ENCODE measurements at places on chromosomes 5 and 9. TPM values are rescaled to one million over a fixed set of nuclear protein-coding genes. Genes with fewer than 3 reads are reported as not detected.

- no peak for DNase-seq
These were observed 75.7 kb downstream of the WNK2 start for GRCh38 chr9:93259490-93260262.

DNA sequence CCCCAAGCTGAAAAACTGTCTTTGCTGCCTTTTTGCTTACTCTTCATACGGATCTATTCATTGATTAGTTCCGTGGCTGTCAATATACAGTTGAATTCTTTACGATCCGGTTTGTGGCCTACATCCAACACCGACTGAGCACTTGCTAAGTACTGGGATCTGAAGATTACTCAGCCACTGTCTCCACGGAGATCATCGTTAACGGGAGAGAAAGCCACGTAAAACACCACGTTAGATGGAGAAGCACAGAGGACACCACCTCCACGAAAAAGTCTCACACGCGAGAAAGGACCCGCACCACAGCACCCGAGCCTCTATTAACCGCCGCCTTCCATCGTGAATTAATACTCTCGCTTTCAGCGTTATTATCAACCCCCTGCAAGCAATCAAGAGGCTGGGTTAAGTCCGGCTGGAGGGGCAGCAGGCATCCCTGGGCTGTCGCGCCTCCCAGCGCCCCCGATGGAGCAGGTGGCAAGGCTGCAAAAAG, 650 bp downstream of the ELP1 start:
- no peak for DNase-seq

DNA sequence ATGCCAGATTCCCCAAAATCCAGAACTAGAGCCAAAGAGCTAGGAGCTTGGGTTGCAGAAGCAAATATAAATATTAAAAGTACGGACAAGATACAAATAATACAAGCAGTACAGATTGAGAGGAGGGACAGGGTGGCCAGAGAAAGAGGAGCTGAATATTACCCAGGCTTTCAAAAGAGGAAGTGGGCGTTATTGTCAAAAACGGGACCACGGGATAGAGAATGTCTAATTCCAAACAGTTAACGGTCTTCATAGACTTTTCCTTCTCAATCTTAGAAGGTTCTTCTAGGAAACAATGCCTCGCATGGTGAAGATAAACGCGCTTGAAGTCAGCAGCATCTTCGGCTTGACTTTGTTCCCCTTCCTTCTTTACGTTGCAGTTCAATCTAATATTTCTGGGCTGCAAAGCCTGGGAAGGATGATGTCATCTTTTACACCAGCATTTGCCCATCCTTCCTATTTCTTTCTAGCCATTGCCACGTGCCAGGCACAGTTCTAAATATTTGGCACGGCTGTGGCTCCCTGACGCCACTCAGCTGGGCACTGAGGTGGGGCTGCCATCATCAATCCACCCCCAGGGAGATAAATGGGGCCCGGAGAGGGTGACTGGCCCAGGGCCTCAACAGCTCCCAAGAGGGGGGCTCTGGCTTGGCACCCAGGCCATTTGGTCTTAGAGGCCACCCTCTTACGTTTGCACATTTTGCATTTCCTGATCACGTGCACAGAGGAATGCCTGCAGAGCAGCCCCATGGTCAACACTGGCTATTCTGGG, 16.3 kb upstream of the OLFM1 start:
- DNase-seq = no peak

- no peak for DNase-seq
These were observed 333.6 kb upstream of the MEF2C start for GRCh38 chr5:89216606-89217005.

GRCh38 chr5:53473633-53474032, 6.8 kb upstream of the FST start:
- DNase-seq = no peak

DNA sequence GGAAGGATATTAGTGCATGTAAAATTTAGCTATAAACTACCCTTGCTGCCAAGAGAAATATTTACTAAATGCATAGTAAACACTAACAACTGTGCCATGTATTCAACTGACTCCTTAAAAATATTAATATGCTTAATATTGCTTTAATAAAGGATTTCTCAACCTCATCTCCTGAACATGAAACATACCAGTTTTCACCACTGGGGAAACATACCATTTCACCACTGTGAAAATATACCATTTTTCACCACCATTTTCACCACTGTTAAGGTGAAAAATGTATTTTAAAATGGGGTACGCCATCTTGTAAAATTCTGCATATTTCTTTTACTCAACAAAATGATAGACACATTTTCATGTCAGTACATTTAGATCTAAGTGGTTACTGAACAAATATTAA, 4.5 kb downstream of the RAB14 start:
- no peak for DNase-seq

- DNase-seq = no peak
These were observed 603.1 kb downstream of the EBF1 start for GRCh38 chr5:158496624-158497023.

DNA sequence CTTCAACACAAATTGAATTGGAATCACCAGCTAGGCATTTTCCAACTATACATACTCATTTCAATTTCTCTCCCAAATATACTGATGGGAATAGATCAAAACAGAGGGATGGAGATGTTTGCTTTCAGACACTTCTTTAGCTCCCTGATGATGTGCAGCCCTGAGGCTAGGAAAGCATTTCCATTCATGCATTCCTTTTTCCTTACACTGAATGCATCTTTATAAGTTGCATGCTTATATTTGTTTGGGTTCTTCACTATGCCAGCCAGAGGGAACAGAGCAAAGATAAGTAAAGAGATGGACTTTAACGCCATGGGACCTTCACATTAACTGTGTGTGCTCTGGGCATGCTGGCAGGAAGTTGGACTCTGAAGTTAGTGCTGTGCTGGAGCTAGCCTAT, 696.5 kb upstream of the CDH9 start:
- no peak for DNase-seq

CEL gene
- 4.0 TPM for total RNA-seq

DPYSL3 gene
- 40.9 TPM for total RNA-seq

SLC6A19 gene
- not detected for total RNA-seq

Data from right cardiac atrium (tissue), 5 donors.